CD8-positive, alpha-beta T cell (primary cell): ENCODE measurements at places on chromosomes 6 and 20.
A peak's percentile ranks its signal among the peaks of the same experiment; 100 is the strongest.

- DNase-seq = no peak
Measured at GRCh38 chr20:58749098-58749769, 56.6 kb downstream of the NPEPL1 start.

GRCh38 chr6:1700278-1700967 lies 90.7 kb downstream of the FOXC1 start:
- DNase-seq = no peak

GRCh38 chr6:40844246-40844645 lies 194.8 kb downstream of the UNC5CL start:
- DNase-seq = no peak

DNA sequence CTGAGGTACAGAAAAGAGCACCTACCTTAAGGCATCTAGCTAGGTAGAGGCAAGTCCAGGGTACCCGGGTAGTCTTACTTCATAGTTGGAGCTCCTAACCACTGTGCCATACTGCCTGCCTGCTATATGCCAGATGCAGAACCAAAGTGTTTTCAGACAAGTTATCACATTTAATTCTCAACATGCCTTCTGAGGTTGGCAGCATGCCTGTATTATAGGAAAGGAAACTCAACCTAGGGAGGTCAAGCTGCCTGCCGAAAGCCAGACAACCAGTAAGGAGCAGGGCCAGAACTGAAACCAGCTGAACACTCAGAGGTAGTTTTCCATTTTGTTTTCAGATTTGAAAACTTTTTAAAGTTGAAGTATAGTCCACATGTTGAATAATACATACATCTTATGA lies 5.4 kb downstream of the CTNNBL1 start:
- DNase-seq = no peak

GRCh38 chr20:45823949-45824835 lies 2.9 kb downstream of the TNNC2 start:
- DNase-seq = peak; percentile 50

GRCh38 chr6:121465101-121465500 lies 29.7 kb downstream of the GJA1 start:
- no peak for DNase-seq
